ENCODE measurements at places on chromosomes 3 and 15.

- DNase-seq, result no peak
Observed at GRCh38 chr3:65902304-65902793, 136.4 kb downstream of the MAGI1 start.

DNA sequence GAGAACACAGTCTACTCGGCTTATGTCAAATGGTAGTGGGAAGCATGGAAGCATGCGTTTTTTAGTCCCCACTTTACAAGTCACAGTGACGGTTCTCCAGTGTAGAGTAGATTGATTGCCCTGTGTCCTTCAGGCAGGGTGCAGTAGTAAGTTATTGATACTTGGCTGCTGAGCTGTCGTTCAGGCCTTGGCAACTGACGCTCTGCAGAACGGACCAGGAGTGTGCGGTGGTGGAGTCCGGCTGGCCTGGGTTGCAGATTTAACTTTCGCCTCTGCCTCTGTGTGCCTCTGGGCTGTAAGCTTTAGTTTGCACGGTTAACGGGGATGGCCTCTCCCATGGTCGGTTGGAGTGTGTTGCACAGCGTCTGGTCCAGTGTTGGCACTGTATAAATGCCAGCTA, 58.6 kb downstream of the IGF1R start:
- no peak for DNase-seq

- no peak for DNase-seq
Observed at GRCh38 chr15:57320631-57321220, 55.6 kb upstream of the CGNL1 start.

GRCh38 chr3:78726545-78726944, 1041.3 kb downstream of the ROBO1 start:
- no peak for DNase-seq

GRCh38 chr3:97895216-97895615, 73.4 kb downstream of the CRYBG3 start:
- DNase-seq, result no peak

GRCh38 chr15:94212291-94212690, 19.1 kb upstream of the MCTP2 start:
- DNase-seq, result no peak

- no peak for DNase-seq
Observed at GRCh38 chr3:133944641-133945380, 49.1 kb upstream of the RAB6B start.

- no peak for DNase-seq
Observed at GRCh38 chr3:109644332-109644731, 307.0 kb upstream of the DPPA4 start.

- DNase-seq, result no peak
Observed at GRCh38 chr15:41836713-41837454, 1.8 kb upstream of the PLA2G4B start.

DNA sequence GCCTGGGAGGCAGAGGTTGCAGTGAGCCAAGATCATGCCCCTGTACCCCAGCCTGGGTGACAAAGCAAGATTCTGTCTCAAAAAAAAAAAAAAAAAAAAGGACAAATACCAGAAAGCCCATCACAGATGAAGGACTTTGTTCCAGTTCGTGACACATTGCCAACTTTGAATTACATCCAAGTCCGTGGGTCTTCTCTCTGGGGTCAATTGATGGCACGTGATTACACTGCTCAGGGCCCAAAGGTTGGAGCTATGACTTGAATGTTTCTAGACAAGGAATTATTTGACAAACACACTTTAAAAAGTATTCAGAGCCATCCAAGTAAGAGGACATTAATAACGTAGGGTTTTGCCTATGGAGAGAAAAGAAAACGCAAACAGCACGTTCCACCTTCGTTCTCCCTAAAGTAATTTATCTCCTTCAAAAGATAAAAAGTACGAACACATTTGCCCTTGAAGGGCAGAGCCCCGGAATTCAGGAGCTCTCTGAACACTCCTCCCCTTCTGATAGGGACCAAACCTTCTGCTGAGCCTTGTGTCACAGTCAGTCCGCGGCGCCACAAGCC, 31.3 kb upstream of the ST3GAL6 start:
- DNase-seq, result no peak

GRCh38 chr3:126130981-126131745, 47.2 kb upstream of the SLC41A3 start:
- no peak for DNase-seq

- DNase-seq, result no peak
Observed at GRCh38 chr3:113070681-113071113, 79.9 kb downstream of the GTPBP8 start.

GRCh38 chr15:52670087-52670486, 9.1 kb downstream of the ATOSA start:
- no peak for DNase-seq

- peak; percentile 62 for DNase-seq
Observed at GRCh38 chr3:15063656-15064286, 1.3 kb downstream of the MRPS25 start.

GRCh38 chr3:20696388-20697150, 510.6 kb upstream of the SGO1 start:
- DNase-seq, result no peak

- DNase-seq, result no peak
Observed at GRCh38 chr3:147372525-147373027, 33.8 kb downstream of the ZIC4 start.

DNA sequence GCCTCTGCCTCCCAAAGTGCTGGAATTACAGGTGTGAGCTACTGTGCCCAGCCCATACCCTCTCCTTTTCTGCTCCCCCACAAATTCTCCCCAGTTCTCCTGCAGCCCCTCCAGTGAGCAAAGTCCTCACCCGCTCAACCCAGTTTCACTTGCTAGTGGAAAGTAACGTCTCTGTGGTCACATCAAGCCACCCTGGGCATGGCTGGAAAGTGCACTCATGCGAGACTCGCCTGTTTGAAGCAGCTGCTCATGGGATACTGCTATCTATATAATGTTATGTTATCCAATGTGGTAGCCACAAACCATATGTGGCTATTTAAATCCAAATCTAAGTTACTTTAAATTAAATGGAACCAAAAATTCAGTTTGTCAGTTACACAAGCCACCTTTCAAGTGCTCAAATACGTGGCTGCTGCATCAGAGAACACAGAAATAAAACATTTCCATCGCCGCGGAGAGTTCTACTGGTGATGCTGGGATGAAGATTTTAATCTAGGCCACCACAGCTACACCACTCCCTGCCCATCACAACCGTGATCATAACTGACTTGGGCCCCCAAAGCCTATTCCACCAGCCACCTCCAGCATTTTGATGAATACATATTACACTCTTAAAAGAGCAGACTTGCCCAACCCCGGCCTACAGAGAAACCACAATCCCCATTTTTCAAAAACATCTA, 119.4 kb downstream of the LIPC start:
- DNase-seq, result no peak

- DNase-seq, result no peak
Observed at GRCh38 chr3:165983284-165983683, 146.1 kb upstream of the BCHE start.

- peak; percentile 11 for DNase-seq
Observed at GRCh38 chr3:127853681-127854080, 31.4 kb upstream of the MGLL start.

DNA sequence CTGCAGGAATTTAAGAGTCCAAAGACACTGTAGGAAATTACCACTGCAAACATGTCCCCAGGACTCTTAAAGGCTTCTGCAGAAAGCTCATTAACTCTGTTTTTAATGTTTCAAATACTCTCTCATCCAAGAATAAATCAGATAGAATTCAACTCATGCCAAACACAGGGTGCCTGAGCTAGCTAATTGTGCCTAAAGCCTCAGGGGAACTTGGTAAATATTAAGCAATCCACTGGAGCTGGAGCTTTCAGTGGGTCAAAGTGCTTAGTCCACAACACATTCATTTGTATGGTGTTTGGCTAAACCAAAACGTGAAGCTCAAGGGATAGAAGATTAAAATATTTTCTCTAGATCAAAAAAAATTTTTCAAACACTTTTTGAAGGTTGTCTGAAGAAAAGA, 131.4 kb downstream of the THRB start:
- no peak for DNase-seq

GRCh38 chr3:81998139-81998755, 236.8 kb upstream of the GBE1 start:
- DNase-seq, result no peak

DNA sequence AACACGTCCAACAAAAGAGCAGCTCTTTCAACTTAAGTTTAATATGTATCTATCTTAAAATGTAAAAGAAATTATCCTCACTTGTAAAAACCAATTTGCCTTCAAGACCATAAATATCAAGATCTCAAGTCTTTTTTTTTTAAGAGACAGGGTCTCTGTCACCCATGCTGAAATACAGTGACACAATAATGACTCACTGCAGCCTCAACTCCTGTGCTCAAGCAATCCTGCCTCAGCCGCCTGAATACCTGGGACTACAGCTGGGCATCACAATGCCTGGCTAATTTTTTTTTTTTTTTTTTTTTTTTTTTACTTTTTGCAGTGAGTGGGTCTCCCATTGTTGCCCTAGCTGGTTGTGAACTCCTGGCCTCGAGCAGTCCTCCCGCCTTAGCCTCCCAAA, 26.0 kb downstream of the ACAP2 start:
- DNase-seq, result no peak

DNA sequence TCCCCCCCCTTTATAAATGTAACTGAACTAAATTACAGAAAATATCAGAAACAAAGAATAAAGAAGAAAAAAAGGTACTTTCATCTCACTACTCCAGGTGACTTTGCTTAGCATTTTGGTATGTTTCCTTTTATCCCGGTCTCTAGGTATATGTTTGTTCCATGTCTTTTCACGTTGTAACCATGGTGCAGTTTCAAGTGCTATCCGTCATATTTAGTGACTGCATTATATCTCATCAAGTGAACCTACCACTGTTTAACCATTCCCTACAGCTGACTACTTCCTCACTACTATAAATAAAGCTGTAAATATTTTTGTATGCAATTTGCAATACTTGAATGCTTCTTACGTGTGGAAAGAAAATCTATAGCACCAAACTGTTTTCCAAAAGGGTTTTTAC, 2.2 kb downstream of the BTBD1 start:
- no peak for DNase-seq

DNA sequence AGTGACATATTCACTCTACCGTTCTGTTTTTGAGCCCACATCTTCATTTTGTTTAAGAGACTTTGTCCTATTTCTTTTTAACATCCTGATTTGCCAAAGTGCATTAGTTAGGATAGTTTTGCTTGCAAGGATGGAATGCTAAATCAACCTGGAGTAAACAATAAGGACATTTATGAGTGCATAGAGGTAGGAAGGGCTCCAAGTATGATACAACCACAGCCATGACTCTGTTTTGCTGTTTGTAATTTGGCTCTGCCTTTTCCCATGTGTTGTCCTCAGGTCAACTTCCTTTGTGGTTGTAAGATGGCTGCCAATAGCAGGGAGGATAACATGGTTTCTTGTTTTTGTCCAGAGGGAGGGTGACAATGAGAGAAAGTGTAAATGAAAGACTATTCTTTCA, 66.4 kb upstream of the GOLIM4 start:
- DNase-seq, result no peak

GRCh38 chr3:45277636-45278035, 51.5 kb upstream of the TMEM158 start:
- DNase-seq, result no peak

- no peak for DNase-seq
Observed at GRCh38 chr15:43118829-43119228, 13.0 kb upstream of the UBR1 start.

- no peak for DNase-seq
Observed at GRCh38 chr3:178707311-178708031, 171.2 kb downstream of the KCNMB2 start.

DNA sequence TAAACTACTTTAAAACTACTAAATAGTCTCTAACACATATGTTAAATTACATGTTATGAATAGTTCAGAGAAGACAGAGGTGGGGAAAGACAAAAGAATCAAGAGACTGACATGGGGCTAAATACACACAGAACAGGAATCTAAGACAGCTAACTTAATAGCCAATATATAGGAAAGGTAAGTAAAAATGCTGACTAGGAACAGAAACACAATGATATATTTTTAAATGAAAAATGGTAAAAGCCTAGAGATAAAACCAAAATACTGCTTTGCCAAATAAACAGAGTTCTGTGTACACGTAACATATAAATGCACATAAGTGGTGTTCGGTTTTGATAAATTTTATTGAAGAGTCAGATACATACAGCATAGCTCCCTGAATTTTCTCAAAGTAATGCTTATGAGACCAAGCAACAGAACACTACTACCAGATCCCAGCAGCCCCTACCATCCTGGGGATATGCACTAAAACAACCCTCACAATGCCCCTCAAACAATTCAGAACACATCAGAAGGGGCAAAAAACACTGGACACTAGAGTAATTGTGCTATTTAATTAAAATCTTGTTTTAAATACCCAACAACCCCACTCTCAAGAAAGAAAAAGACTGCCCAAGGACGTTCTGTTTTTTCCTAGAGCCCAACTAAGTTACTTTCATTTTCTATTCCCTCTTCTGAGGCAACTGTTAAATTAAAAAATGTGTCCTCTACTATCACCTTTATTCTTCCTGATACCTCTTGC, 121.1 kb downstream of the ADAM10 start:
- no peak for DNase-seq

GRCh38 chr15:41689083-41689482, 28.9 kb downstream of the MGA start:
- DNase-seq, result no peak

GRCh38 chr3:39005295-39005694, 46.4 kb downstream of the SCN11A start:
- no peak for DNase-seq

GRCh38 chr3:21705769-21706168, 45.2 kb downstream of the ZNF385D start:
- no peak for DNase-seq

DNA sequence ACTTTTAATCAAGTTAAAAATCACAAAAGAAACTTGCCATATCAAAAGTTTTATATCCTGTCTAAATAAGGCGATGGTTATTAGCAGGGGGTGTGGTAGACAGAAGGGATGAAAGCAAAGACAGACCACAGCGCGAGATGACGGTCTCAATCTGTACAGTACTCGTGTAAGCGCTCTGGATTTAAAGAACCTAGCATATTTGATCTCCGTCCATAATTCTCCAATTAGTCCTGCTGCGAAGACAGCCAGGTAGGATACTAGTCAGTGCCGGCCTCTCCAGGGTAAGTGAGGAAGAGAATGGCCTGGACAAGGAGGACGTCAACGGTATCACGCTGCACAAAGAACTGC, 701 bp downstream of the SGO1 start:
- DNase-seq, result peak; percentile 49

GRCh38 chr15:41727143-41727542, 47.1 kb upstream of the MAPKBP1 start:
- DNase-seq, result no peak

DNA sequence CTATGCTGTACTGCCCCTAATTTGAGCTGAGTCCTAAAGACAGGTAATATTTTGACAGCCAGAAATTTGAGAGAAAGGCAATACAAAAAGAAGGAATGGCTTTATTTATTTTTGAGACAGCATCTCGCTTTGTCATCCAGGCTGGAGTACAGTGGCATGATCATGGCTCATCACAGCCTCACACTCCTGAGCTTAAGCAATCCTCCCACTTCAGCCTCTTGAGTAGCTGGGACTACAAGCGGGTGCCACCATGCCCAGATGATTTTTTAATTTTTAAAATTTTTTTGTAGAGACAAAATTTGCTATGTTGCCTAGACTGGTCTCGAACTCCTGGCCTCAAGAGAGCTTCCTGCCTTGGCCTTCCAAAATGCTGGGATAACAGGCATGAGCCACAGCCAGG, 77.4 kb upstream of the SLC4A7 start:
- no peak for DNase-seq

GRCh38 chr15:79629687-79630086, 197.6 kb downstream of the MINAR1 start:
- DNase-seq, result no peak

- no peak for DNase-seq
Observed at GRCh38 chr15:79820820-79821219, 76.0 kb downstream of the MTHFS start.

GRCh38 chr15:34056911-34057310, 17.9 kb upstream of the AVEN start:
- DNase-seq, result no peak

Measured in K562 (cell line).